ENCODE measurements at places on chromosomes 1 and 21.

GRCh38 chr1:91753878-91754277 lies 132.1 kb downstream of the TGFBR3 start:
- no peak for DNase-seq

GRCh38 chr1:228297822-228298221 lies 90.0 kb downstream of the OBSCN start:
- no peak for DNase-seq

- DNase-seq, result no peak
Observed at GRCh38 chr21:33403128-33403785, at the start of gene IFNGR2. TSS of gene IFNGR2 (plus strand) at chr21:33403413. CDS start at chr21:33403544, 131 bp downstream.

- no peak for DNase-seq
Observed at GRCh38 chr21:27192281-27192949, 225.5 kb upstream of the ADAMTS5 start.

DNA sequence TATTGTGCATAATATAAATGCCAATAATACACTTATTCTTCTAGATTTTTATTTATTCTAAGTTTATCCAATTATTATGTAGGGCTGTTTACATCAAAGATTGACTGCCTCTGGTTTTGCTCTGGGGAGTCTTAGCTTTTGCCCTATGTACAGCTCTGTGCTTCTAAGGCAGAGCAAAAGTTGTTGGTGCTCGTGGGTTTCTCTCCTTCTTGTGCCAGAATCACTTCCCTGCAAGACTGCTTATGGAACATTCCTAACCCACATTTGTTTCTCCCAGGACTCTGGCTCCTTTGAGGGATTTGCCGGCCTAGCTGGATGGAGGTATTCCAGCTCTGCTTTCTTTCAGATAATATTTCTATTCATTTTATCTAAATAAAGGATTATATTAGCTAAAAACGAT lies 849.1 kb downstream of the USP25 start:
- no peak for DNase-seq

- no peak for DNase-seq
Observed at GRCh38 chr1:247079141-247079874, 697 bp upstream of the ZNF670 start.

- no peak for DNase-seq
Observed at GRCh38 chr1:28341591-28341990, 12.8 kb downstream of the MED18 start.

DNA sequence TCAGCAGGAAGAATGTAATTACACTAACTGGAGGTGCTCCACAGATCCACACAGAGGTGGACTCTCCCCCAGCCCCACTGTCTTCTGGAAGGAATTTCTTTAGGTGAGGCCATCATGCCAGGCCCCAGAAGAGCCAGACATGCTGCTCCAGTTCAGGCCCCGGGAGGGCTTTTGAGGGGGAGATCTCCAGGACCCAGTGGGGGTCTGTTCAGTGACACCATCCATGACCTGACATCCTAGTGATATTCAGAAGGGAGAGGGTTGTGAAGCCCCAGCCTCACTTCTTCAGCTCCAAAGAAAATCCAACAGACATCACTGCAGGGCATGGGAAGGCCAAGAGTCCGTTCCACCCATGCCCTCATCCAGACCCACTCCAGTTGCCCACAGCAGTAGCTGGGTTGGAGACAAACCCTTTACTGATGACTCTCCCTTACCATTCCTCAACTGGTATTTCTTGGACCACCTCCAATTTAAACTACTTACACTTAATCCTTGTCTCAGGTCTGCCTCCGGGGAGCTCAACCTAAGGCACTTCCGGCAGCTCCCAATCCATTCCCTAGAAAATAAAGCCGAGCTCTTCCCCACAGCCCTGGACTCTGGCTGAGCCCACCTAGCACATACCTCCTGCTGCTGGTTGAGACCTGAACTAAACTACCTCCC lies 39.2 kb downstream of the CSMD2 start:
- DNase-seq, result no peak

- DNase-seq, result no peak
Observed at GRCh38 chr1:180193141-180194047, 36.7 kb upstream of the LHX4 start.

DNA sequence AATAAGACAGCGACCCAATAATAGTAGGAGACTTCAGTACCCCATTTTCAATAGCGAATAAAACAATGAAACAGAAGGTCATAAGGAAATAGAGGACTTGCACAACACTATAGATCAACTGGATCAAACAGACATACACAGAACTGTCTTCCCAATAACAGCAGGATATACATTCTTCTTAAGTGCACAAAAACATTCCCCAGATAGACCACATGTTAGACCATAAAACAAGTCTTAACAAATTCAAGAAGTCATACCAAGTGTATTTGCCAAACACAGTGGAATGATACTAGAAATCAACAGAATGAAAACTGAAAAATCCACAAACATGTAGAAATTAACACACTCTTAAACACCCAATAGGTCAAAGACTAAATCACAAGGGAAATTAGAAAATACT lies 78.0 kb downstream of the LBR start:
- no peak for DNase-seq

DNA sequence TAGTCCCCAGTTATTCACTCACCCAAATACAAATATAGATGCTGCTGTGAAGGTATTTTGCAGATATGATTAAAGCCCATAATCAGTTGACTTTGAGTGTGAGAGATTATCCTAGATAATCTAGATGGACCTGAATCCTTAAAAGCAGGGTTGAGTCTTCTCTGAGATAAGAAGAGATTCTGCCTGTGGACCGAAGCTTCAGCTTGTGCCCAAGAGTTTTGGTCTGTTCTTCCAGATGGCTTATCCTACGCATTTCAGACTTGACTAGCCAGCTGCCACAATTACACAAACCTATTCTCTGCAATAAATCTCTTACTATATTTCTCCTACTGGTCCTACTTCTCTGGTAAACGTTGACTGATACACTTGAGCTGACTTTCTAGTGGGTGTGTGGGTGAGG lies 145.1 kb downstream of the KCNJ6 start:
- DNase-seq, result no peak
